ENCODE measurements at places on chromosomes 11 and 22. TPM values are rescaled to one million over a fixed set of nuclear protein-coding genes. Genes with fewer than 3 reads are reported as not detected.

The KIF18A gene
- total RNA-seq, result 8.7 TPM

The JHY gene
- total RNA-seq, result 0.39 TPM

The DAGLA gene
- total RNA-seq, result 1.7 TPM

The SOX6 gene
- under 0.01 TPM for total RNA-seq

The PPARA gene
- 6.8 TPM for total RNA-seq

The RFPL3 gene
- not detected for total RNA-seq

The LINC01488 gene
- not detected for total RNA-seq

The CNGA4 gene
- not detected for total RNA-seq

The SPATA19 gene
- not detected for total RNA-seq

The RAPSN gene
- total RNA-seq, result 0.13 TPM

The TRIM6 gene
- total RNA-seq, result 3.9 TPM

The POTEH gene
- not detected for total RNA-seq

The MRGPRE gene
- total RNA-seq, result not detected

The GRIA4 gene
- total RNA-seq, result not detected

The SCGB1D2 gene
- not detected for total RNA-seq

The MRPL17 gene
- 40.6 TPM for total RNA-seq

The RIMBP3B gene
- total RNA-seq, result not detected

The LRRC32 gene
- 20.9 TPM for total RNA-seq

The ACCSL gene
- not detected for total RNA-seq

The OR5B21 gene
- not detected for total RNA-seq

The HIRA gene
- total RNA-seq, result 14.8 TPM

The SPON1 gene
- under 0.01 TPM for total RNA-seq

The MRGPRX3 gene
- 0.51 TPM for total RNA-seq

The IL18 gene
- total RNA-seq, result not detected

The POU2AF2 gene
- total RNA-seq, result not detected

The UBXN1 gene
- 148 TPM for total RNA-seq

The TYMP gene
- 24.9 TPM for total RNA-seq

The PGA5 gene
- total RNA-seq, result not detected

The PRAME gene
- total RNA-seq, result not detected

The PLAAT2 gene
- not detected for total RNA-seq

The OR52N4 gene
- not detected for total RNA-seq

The UBQLN3 gene
- total RNA-seq, result not detected

The SLC43A3 gene
- 35.3 TPM for total RNA-seq

The MARK2 gene
- 7.8 TPM for total RNA-seq

The YIF1A gene
- 146 TPM for total RNA-seq
